ENCODE measurements at places on chromosomes 5 and 9.
A peak's percentile ranks its signal among the peaks of the same experiment; 100 is the strongest.

DNA sequence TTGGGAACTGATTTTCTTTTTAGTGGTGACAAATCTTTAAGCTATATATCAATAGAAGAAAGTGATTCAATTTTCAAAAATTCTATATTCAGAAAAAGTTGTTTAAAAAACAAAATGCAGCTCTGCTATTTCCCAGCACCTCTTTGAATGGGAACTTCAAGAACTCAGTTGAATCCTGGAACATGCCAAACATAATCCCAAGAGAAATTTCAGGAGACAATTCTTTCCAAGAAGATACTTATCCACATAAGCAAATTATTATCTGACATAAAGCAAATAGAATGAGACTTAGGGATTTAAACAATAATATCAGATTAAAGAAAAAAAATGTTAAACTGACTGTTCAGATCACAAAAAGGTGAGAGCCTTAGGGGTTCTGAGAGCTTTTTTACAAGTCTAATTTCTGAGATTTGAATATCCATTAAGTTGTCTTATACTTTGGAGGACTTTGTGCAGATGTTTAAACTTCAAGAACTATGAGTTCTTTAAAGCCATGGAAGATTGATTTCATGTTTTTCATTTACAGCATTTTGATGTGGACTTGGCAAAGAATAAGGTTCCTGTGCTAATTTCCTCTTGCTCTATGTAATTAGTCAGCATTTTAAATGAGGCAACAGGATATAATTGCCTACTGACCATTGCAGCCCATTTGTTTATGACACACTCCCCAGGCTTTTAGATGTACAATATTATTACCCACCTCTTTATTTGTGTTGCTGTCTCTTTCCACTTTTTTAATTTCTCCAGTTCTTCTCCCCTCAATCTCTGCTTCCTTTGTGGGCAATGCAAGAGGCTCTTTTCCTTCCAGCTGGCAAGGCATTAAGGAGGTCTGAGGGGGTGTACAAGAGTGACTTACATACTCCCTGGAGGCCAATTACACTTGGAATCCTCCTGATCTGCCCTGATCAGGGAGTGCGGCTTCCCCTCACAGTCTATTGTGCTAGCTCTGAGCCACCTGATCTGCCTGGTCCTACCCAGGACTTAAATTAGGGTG is 419.1 kb downstream of the NR2F1-AS1 start:
- peak; percentile 69 for ATAC-seq

DNA sequence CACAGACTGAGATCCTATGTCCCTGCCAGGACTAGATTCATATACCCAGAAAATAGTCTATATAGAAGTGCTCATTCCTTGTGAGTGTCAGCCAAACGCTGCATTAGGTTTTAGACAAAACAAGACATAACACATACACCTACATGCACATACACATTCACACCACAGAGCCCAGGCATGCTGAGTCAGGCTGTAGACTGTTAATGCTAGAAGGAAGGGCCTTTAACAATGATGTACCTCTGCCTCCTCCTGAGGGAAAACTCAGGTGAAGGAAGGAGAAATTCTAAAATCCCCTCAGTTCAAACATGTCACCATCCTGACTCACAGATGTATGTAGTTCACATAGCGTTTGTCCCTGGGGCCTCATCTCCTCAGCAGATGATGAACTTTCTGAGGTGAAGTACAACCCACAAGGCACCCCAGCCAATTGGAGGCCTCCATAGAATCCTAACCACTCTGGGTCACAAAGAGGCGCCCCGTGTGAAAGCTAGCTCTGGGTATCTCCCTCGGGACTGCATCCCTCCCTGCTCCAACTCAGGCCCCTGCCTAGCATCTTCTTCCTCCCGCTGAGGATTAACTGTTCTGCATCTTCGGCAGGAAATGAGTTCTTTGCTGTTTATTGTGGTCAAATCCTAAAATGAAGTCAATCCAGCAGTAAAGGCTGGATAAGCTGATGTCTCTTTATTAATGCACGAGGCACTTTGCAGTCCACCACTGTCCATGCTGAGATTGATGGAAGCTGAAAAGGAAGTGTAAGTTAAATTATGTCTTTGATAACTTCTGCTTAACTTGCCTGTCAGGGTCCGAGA is 40.8 kb upstream of the FSTL4 start:
- ATAC-seq, result no peak

GRCh38 chr9:128216781-128217553 is 13.8 kb downstream of the DNM1 start:
- no peak for ATAC-seq

- no peak for ATAC-seq
Observed at GRCh38 chr5:66894480-66895240, 298.5 kb downstream of the MAST4 start.

GRCh38 chr5:36570301-36571095 is 35.9 kb upstream of the SLC1A3 start:
- no peak for ATAC-seq

GRCh38 chr5:50807661-50808060 is 141.2 kb downstream of the PARP8 start:
- peak; percentile 17 for ATAC-seq

DNA sequence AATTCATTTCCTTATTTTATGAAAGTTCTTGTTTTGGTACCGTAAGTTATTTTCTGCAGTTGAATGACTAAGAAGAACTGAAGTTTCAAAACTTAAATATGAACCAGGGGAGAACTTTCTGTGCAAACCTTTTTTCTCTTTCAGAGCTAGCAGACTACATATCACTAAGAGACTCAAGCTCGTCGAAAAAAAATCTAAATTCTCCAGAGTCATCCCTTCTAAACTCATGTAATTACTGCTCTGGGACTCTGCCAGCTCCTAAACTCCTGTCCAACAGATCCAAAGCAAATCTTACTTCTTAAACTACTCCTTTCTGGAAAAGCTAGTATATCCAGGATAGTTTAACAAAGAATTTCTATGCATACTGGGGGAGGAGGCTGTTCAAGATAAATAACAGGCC is 87.0 kb upstream of the NR5A1 start:
- peak; percentile 31 for ATAC-seq

GRCh38 chr9:20573023-20573422 is 49.3 kb downstream of the MLLT3 start:
- ATAC-seq, result no peak

- ATAC-seq, result no peak
Observed at GRCh38 chr9:36029765-36030528, 6.8 kb upstream of the RECK start.

DNA sequence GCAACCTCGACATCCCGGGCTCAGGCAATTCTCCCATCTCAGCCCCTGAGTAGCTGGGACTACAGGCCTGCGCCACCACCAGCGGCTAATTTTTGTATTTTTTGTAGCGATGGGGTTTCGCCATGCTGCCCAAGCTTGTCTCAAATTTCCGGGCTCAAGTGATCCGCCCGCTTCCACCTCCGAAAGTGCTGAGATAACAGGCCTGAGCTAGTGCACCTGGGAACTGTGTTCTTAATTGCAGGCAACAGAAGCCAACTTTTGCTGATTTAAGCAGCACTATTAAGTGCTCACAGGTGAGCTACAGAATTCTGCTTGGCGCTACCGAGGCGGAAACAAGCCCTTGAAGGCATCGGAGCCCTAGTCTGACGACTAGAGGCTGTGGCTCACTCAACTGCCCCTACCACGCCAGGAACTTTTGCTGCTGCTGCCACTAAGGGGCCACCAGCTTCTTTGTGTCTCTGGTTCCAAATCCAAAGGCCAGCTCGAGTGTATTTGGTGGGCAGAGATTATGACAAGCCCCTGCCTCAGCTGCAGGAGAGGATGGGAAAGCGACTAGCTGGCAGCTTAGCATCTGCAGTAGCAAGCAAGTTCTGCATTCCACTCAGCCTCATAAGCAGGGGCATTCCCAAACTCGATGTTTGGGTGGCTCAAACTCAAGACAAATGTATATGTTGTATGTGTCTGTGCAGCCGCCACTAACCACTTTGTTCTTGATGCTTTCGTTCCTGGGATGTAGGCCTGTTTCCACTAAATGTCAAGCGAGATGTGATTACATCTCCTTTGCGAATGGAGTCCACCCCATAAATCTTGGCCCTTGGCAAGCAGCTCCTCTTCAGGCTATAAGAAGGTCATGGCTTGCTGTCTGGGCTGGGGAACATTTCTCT is 10.6 kb upstream of the HMCN2 start:
- peak; percentile 70 for ATAC-seq

- ATAC-seq, result no peak
Observed at GRCh38 chr5:132657676-132658380, at the start of gene IL13. Gene IL13 (plus strand): TSS chr5:132658173. CDS start chr5:132658187, 14 bp downstream.

All from motor neuron (in vitro differentiated cells).